Stimulated activated CD4-positive, alpha-beta T cell treated with anti-CD3 and anti-CD28 coated beads, Interleukin-1b, Interleukin-23, amount 100 ng/mL, for 4 hours (primary cell): ENCODE measurements at places on chromosomes 13 and 19.

DNA sequence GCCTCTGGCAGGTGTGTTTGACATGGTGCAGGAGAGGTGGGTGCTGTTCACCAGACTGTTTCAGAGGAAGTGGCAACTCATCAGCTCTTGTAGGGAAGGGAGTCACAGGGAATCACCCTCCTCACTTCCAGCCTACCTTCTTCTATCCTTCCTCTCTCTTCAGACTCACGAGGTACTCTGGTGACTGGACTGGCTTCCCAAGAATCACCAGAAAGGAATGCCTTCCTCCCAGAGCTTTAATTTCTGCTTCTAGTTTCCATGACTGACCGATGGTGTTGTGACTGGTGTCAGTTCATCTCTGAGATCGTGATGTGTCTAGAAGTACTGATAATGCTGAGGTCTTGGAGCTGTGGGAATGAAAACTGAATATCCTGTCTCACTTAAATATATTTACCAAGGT, 247.3 kb downstream of the KCTD12 start:
- no peak for DNase-seq

DNA sequence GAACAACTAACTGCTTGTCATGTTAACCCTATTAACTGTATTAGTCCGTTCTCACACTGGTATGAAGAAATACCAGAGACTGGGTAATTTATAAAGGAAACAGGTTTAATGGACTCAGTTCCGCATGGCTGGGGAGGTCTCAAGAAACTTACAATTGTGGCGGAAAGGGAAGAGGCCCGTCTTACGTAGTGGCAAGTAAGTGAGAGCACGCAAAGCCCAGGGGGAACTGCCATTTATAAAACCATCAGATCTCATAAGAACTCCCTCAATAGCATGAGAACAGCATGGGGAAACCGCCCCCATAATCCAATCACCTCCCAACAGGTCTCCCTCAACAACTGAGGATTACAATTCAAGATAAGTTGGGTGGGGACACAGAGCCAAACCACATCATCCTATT, 34.7 kb downstream of the PHF11 start:
- no peak for DNase-seq

DNA sequence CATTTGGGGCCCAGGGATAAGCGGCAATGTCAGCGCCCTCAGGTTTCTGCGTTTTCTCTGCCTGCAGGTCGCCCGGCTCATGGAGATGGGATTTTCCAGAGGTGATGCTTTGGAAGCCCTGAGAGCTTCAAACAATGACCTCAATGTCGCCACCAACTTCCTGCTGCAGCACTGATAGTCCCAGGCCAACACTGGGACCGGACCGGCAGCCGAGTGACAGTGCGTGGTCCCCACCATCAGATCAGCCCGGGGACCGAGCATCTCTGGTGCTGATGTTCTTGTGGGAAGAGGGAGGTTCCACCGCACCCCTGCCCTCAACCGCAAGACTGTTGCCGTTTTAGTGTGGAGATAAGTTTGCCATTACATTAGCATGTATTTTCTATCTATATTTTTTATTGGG, 78.0 kb upstream of the GPR183 start:
- no peak for DNase-seq

- DNase-seq: no peak
Measured at GRCh38 chr13:68473834-68474326, 1243.7 kb upstream of the PCDH9 start.

GRCh38 chr13:31781064-31781463, 41.7 kb downstream of the RXFP2 start:
- DNase-seq: no peak

DNA sequence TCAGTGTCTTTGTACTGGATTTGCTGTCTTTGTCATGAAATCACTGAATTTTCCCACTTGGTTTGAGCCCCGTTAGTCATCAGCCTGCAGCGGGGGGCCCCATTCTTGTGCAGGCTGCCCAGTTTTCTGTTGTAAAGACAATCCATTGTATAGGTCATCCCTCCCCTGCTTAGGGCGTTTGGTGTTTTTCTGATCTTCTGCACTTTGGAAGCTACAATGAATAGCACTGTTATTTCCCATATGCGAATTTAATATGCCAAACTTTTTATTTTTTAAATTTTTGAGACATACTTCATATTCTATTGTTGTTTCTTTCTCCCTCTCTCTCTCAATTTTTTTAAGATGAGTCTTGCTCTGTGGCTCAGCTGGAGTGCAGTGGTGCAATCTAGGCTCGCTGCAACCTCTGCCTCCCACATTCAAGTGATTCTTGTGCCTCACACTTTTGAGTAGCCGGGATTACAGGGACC, 9.0 kb downstream of the SLC27A1 start:
- DNase-seq: no peak

DNA sequence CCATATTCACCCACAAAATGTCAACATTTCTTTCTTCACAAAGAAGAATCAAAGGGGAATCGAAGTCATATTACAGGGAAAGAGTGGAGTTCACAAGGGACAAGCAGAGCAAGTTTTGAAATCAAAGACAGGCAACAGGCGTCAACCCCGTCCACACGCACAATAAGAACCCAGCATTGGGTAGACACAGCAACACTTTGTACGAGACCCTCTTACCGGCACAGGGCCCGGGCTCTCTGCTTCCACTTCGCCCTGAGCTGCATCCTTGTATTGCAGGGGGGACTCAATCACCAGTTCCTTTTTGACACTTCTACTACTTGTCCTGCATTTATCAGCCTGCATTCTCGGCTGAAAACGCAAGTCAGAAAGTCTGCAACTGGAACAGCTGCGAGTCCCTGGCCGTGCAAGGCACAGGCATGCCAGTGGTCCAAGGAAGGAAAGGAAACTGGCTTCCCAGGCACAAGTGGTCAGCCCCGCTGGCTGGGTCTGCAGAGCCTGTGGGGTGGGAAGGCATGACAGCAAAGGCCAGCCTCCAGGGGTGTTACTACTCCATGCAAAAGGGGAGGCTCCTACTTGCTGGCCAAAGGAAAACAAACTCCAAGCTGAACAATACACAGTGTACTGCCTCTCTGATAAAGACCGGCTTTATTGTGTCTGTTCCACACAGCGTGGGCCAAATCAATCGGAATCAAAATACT, at the start of gene DOCK9:
DOCK9 (minus strand) TSS at position 497 of the 698 bp plus-strand sequence; CDS start at position 342, 155 bp downstream.
- no peak for DNase-seq

GRCh38 chr13:39406688-39407087, 196.3 kb downstream of the LHFPL6 start:
- no peak for DNase-seq

- no peak for DNase-seq
Measured at GRCh38 chr13:42345367-42345766, 73.4 kb downstream of the AKAP11 start.

DNA sequence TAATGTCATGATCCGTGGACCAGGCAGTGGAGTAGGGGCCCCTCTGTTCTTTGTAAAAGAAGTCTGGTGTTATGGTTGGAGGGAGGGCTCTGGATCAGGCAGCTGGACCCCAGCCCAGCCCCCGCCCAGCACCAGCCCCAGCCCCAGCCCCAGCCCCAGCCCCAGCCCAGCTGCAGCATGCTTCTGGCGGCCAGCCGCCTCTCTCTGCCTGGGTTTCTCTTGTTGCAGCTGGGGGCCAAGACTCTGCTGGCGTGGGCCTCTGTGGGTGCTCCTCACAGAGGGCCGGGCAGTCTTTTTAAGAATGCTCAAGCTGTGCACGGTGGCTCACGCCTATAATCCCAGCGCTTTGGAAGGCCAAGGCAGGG, 17.9 kb downstream of the DOT1L start:
- no peak for DNase-seq

DNA sequence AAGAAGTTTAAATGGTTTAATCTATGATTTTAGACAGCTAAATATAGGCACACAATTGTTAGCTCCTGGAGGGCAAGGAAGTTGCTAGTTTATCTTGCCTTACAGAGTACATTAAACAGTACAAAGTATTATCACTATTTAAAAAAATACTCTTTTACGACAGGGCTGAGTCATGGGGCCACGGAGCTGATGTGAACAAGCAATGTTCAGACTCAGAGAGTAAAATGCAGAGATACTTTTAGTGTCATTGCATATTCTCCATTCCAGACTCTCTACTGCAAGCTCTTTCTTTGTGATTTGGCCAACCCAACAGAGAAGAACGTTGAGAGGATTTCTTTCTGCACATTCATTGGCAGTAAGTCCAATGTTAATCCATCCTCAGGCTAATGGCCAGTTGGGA, 352.4 kb downstream of the SPRY2 start:
- DNase-seq: no peak

GRCh38 chr19:44447916-44448674, at the start of gene ZNF229:
Gene ZNF229 (minus strand): TSS chr19:44448472. CDS start chr19:44442847, 5,625 bp downstream.
- peak; percentile 60 for DNase-seq

DNA sequence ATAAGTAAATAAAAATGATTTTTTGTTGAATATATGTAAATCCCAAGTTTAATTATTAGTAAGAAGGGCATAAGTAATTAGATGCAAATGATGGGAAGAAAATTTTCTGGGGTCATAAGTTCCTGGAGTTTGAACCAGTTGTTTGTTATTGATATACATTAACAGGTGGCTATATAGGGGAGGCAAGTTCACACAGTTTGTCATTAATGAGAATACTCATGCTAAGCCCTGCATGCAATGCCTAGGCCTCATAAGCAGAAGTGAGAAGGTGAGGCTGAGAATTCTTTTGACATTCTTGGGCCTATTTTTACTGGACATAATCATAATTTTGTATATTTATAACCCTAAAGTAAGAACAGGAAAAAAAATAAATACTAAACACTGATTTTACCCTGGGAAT, 1210.7 kb upstream of the PCDH9 start:
- no peak for DNase-seq

DNA sequence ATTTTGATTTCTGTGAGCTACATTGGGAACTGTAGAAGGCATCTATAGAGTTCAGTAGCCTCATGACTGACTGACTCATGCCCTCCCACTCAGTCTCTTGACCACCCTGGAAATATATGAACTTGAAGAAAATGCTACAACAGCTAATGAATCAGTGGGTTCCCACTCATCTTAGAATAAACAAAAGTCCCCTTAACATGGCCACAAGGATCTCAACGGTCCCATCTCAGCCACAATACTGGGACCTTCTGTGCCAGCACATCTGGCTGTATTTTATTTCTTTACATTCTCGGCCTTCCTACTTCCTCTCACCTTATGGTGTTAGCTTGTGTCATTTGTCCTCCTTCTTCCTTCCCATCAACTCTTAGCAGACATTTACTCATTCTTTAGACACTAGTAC, 619.8 kb downstream of the DCT start:
- no peak for DNase-seq

DNA sequence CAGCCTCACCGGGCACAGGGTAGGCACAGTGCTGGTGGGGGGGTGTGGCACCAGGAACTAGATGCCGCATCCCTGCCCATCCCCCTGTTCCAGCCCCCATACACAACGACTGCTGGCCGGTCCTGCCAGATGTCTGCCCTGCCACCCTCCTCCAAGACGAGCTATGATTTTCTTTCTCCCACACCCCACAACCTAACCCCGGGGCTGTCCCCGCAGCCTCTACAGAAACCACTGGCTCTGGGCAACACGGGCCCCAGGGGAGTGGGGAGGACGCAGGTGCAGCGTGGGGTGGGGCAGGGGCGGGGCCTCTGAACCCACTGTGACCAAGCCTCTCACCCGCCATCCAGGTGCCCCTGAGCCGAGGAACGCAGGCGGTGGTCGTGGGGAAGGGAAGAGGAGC, 15.5 kb downstream of the PGLS start:
- no peak for DNase-seq

DNA sequence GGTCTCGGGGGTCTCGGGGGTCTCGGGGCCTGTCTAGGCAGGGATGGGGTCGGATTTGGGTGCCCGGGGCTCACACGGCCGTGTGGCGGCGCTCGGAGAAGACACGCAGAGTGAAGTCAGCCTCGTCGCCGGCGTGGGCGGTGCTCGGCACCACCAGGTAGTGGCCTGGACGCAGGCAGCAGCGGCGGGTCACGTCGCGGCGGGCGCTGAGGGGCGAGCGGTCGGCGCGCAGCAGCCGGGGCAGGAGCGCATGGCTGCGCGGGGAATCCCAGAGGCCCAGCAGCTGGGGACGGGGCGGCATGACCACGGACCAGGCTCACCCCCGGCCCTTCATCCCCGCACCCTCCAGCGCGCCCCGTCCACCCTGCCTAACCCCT, 8.2 kb downstream of the CAPN12 start:
- DNase-seq: peak; percentile 55

DNA sequence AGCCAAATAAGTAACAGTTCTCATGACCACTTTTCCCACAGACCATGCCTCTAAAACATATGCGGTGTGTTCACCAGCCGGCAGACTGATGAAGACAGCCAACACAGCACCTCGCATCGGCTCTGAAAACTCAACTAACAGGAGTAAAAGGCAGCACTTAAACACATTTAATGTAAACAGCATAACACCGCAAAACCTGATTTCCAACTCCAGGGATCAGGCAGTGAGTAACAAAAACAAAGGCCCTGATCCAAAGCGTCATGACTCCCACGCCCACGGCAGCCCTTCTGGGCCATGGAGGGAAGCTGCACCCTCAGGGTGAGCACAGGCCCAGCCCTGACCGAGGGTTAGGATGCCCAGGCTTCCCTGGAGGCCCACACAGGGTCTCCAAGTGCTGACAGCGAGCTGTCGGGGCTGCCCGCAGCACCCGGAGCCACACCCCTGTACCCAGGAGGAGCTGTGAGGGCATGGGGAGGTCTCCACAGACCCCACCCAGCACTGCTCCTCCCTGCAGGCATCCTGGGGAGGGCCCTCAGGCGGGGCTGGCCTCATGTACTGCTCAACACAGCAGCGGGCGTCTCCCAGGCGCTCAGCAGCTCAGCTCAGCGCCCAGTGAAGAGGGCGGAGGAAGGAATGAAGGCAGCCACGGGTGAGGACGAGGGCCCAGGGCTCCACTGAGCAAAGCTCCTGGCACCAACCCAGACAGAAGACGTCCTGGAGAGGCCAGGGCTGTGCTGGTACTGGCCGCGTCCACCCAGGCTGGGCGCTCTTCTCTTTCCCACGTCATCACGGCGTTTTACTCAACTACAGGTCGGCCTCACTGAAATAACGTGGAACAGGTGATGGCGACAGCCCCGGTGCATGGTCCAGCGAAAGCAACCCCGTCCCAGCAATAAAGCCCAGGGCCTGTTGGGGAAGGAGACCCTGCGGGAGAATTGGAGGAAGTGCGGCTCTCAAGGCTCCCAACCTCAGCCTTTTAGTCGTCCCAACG, 53.7 kb downstream of the RASA3 start:
- no peak for DNase-seq

DNA sequence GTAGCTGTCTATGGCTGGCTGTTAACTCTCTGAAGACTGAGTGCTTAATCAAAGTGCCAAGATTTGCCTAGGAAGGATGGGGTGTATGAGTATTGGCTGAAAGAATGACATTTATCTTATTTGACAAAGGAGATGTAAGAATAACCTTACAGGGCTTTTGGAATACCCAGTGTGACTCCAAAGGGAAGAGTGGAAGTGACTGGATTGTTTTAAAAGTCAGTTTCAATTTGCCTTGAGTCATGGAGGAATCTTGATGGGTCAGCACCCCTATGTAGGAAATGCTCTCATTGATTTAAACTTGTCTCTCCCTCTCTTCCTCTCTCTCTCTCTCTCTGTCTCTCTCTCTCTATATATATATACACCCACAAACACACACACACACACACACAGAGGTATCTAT, 118.4 kb upstream of the CLDN10 start:
- DNase-seq: no peak

DNA sequence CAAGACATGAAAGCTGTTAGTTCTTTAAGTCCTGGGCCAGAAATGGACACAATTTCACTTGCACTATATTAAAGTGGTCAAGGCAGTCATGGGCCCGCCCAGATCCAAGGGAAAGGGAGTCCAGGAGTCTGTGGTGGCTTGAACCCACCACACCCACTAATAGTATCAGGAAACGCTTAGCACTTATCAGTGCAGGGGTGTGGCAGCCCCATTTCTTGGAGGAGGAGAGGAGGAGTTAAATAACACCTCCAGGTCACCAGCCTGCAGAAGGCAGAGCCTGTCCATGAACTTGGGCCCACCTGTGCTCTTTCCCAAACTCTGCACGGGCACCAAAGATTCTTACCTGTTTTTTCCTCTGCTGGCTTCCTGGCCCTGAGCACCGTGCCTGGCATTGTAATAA, 5.4 kb upstream of the NTN5 start:
- no peak for DNase-seq
